NCI-H748 treated with DMSO at 0.1 percent for 48 hours (cell line): ENCODE measurements at places on chromosomes 1 and 21.

GRCh38 chr1:113860891-113861290 is 10.6 kb downstream of the PTPN22 start:
- DNase-seq: no peak

GRCh38 chr1:11873395-11874257 is 14.9 kb upstream of the NPPB start:
- no peak for DNase-seq

- DNase-seq: no peak
Measured at GRCh38 chr1:29967261-29967660, 730.9 kb downstream of the PTPRU start.

- DNase-seq: no peak
Measured at GRCh38 chr1:33181921-33182341, at the start of gene TRIM62. Gene TRIM62 (minus strand): TSS chr1:33182043. CDS start chr1:33181432, 611 bp downstream.

DNA sequence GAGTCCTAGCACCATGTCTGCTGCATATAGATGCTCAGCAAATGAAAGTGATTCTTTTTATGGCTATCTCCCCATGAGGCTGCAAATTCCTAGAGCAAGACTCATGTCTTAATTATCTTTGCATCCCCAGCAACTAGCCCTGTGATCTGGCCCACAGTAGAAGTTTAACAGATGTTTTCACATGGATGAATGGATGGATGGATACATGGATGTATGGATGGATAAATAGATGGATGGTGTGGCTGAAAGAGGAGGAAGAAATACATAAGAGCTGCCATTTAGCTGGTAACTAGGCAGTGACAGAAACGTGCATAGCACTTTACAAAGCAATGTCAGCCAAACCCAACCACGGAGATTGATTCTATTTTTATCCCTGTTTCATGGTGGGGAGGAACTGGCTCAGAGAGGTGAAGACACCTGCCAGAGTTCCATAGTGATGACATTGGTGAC is 32.7 kb upstream of the ZBTB40 start:
- DNase-seq: no peak

- DNase-seq: no peak
Measured at GRCh38 chr1:214966346-214966745, 116.2 kb upstream of the KCNK2 start.

DNA sequence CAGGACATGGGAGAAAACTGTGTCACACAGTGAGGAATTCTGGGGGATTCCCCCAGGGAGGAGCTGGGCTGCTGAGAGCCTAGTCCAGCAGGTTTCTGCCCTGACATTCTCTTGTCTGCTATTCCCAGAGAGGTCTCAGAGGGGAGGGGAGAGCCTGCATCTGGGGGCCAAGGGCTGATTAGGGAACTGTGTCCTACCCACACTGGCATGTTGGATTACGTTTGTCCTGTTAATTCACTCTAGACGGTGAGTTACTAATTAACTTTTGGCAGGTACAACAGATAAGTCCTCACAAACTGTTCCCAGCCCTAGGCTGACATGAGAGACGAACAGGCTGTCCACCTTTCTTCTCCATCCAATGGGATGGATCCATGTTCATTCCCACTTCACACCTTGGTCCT is 2.6 kb upstream of the SH3BGRL3 start:
- no peak for DNase-seq

DNA sequence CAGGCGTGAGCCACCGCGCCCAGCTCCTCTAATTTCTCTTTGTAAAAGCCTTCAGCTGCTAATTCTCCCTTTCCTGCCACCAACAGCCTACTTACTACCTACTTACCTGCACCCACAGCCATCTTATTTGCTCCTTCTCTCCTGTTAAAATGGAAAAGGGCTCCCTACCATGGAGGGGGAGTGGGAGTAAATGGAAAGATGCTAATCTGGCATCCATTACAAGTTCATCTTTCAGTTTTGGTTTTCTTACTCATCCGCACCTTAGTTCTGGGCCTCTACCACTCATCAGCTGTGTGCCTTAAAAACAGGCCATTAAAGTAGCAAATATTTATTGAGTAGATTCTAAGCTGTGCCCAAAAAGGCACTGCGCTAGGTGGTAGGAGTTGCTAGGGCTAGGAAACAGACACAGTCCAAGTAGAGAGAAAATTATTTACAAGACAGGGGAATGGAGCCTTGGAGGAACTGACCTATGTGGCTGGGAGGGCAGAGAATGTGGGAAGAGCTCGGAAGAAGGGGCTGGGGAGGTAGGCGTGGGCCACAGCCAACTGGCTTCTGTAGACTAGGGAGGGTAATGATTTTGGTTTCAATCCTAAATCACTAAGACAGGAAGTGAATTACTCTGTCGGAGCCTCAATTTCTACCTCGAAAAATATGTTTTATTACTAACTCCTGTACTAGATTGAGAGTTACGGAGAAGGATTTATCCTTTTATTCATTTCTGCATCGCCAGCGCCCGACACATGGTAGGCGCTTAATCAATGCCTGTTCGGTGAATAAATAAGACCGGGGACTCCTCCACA is 685 bp upstream of the DDI2 start:
- no peak for DNase-seq

- DNase-seq: no peak
Measured at GRCh38 chr1:31674626-31675025, 29.2 kb downstream of the COL16A1 start.

DNA sequence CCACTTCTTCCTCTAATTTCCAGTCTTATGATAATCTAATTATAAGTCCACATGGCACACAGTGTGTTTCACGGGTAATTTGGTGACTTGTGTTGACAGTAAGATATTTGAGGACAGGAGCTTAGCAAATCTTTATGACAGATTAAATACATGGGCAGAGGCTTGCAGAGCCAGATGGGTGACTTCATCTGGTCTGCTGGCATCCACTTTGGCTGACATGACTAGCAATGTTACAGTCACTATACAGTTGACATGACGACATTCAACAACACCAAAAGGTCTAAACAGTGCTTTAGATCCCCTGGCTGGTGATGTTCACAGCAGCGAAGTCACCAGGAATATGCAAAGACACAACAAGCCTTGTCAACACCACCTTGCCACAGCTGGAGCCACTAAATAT is 147.2 kb downstream of the ETS2 start:
- no peak for DNase-seq

- DNase-seq: no peak
Measured at GRCh38 chr1:1081311-1082238, 7.5 kb upstream of the RNF223 start.

GRCh38 chr1:24724345-24725208 is 20.7 kb upstream of the CLIC4 start:
- peak; percentile 13 for DNase-seq

DNA sequence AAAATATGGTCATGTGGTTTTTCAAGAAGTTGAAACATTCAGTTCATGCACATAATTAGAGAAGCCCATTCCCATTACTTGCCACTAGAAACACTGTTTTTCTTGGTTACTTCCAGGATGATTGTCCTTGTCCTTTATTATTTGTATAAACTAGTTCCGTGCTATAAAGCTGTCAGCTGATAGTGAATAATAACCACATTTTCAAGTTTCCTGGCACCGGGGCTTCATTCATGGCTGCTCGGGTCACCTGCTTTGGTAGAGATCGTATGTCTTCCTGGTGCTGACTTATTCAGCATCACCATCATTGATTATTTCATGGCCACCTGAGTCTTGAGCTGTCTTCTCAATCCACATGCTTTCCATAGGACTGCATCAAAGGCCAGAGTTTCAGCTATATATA is 62.9 kb upstream of the ZNF326 start:
- DNase-seq: no peak

DNA sequence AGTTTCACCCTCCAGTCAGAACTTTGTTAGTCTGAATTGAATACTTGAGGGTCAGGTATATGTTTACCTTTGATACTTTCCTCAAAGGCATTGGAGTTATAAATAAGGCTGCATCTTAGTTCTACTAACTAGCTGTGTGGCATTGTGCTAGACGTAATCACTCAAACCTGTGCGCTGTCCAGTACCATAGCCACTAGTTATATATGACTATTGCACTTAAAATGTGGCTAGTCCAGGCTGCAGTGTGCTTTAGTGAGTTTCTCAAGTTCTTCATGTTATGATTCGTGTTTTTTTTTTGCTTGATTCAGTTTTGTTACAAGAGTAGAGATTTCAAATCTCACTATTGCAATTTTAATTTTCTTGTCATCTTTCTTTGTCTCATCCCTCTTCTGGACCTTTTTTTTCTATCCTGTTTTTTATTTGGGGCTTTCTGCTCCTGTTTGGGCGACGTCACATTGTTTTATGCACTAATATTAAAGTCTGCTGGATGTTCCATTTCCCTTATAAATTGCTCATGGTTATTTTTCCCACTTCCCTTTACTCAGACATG is 5.7 kb downstream of the MAN1A2 start:
- DNase-seq: no peak

GRCh38 chr1:17775796-17776195 is 20.7 kb downstream of the ACTL8 start:
- no peak for DNase-seq

- DNase-seq: no peak
Measured at GRCh38 chr1:154951901-154952657, 3.8 kb downstream of the PBXIP1 start.

- no peak for DNase-seq
Measured at GRCh38 chr1:176926330-176927086, 238.0 kb downstream of the ASTN1 start.

- no peak for DNase-seq
Measured at GRCh38 chr1:175865041-175865766, 121.8 kb upstream of the TNR start.

DNA sequence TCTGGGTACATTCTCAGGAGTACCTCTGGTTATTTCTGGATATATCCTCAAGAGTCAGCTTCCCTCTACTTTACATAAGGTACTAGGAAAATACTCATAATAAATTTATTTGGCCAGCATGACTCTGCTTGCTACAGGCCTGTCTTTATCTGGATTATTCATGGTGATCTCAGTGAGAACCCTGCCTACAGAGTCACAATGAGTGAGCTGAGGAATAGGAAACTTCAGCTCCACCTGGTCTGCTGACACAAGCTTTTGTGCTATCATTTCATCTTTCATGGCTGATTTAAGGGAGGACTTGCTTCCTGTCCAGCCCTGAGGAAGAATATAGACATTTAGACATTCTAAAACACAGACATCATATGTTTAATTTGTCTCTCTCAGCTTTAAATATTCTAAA is 19.5 kb upstream of the SUCO start:
- no peak for DNase-seq

DNA sequence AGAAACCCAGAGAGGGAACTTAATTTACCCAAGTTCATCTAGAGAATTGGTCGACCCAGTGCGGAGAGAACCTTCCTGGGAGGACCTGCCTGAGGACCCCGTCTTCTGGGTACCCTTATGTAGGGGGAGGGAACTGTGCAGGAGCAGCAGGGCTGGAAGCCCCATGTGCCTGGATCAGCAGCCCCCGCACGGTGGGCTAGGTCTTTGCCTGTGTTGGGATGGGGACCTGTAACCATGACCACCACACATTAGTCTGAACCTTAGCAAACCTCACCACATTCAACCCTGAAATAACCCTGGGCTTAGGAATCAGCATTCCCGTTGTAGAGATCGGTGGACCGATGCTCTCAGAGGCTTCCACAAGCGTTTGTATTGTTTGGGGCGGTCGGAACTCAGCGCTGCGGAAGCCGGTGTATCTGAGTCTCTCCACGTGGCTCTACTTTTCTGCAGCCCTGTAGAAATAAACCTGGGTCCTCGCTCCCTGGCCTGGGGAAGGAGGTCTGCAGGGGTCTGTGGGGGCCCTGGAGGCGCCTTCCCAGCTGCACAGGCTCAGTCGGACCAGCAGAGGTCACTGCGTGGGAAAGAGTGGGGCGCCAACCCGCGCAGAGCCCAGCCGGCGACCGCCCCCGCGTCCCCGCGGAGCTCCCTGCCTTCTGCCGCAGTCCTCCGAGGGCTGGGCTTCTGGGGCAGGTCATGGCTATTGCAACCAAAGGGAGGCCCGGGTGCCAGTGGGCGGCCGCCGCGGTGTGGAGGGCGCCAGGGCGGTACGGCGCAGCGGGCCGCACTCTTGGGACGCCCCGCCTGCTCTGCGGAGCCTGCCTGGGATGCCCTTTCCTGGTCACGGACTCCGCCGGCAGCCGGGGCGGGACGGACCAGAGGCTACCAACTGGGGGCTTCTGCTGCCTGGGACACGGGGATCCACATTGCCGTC is 36.2 kb upstream of the KCNA10 start:
- no peak for DNase-seq

- no peak for DNase-seq
Measured at GRCh38 chr1:24357038-24357437, 37.9 kb downstream of the GRHL3 start.

GRCh38 chr21:44425307-44425894 is 29.9 kb upstream of the LRRC3 start:
- no peak for DNase-seq

- DNase-seq: no peak
Measured at GRCh38 chr21:33089395-33090119, 19.6 kb downstream of the OLIG1 start.
